ENCODE measurements at places on chromosomes 1 and 21.

GRCh38 chr1:160653620-160654016 is 6.8 kb upstream of the SLAMF1 start:
- no peak for DNase-seq

GRCh38 chr1:94543001-94543400 is 1.4 kb upstream of the F3 start:
- no peak for DNase-seq

DNA sequence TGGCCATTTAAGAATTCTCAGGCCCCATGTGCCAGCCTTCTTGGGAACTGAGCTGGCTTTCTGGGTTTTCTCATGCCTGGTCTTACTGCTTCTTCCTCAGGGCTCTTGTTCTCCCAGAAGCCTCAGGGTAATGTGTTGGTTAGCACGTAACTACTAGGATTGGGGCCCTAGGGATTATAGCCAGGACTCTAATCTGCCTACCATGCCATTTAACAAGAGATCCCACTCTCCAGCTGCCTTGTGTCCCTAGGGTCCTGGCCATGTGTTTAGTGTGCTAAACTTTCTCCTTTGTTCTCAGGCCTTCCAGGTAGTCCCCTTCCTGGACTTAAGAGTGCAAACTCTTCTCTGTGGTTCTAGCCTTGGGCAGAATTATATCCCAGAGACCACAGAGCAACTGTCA is 2.2 kb upstream of the SH3BGRL3 start:
- DNase-seq: no peak

- DNase-seq: no peak
These were observed 15.5 kb downstream of the NT5C1A start for GRCh38 chr1:39656391-39656790.

DNA sequence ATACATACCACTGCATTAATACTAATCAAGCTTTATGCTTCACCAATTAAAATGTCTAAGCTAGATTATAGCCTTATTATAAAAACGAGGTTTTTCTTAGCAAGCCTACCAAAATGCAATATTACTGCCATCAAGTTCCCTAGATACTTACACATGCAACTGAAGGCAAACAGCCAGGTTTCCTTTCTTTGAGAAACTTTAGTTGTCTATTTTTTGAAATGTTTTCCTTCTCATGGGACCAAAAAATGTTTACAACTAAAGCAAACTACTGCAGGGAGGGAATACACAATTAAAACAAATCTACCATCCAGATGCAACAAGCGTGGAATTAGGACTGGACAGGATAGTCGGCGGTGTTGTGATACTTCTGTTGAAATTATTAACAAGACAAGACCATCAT is 1.3 kb downstream of the ZNF644 start:
- no peak for DNase-seq

GRCh38 chr1:107538502-107538901 is 397.7 kb downstream of the NTNG1 start:
- no peak for DNase-seq

DNA sequence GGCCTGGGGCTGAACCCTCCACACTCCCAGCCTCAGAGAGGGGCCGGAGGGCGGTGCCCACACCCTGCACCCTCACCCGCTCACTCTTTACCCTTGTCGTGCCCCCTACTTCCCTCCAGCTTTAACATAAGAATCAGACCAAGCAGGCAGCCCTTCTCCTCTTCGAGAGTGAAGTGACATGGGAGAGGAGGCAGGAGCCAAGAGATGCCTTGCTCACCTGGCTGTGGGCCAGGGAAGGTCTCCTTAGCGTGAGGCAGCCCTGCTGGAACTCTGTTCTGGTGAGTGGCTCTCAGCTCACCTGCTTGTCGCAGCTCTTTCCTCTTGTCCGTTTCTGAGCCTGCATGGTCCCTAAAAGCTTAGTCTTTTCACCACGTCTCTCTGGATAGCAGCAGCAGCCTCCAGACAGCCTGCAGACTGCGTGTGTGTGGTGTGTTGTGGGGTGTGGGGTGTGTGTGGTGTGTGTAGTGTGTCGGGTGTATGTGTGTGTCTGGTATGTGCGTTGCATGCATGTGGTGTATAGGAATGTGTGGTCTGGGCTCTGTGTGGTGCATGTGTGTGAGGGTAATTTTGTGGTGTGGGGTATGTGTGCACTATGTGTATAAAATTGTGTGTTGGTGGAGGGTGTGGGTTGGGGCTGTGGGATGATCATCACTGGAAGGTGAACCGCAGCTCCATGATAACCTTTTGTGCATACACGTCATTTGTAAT is 86.7 kb downstream of the CCDC185 start:
- peak; percentile 48 for DNase-seq

DNA sequence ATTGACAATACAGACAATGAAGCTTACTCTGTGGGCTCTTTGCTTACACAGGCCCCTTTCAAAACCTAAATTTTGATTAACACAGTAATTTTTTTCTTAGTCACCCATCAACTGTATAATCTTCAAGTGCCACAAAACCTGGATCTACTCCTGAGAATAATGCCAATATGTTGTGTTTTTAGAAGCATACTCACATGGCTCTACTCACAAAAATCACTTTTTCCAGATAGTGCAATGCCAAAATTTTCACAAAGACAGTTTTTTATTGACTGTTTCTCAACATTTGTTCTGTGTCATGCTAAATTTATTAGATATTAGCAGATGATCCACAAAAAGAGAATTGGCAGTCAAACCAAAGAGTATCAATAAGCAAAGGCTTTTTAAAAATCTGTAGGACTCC is 493.7 kb upstream of the C1orf87 start:
- DNase-seq: no peak

DNA sequence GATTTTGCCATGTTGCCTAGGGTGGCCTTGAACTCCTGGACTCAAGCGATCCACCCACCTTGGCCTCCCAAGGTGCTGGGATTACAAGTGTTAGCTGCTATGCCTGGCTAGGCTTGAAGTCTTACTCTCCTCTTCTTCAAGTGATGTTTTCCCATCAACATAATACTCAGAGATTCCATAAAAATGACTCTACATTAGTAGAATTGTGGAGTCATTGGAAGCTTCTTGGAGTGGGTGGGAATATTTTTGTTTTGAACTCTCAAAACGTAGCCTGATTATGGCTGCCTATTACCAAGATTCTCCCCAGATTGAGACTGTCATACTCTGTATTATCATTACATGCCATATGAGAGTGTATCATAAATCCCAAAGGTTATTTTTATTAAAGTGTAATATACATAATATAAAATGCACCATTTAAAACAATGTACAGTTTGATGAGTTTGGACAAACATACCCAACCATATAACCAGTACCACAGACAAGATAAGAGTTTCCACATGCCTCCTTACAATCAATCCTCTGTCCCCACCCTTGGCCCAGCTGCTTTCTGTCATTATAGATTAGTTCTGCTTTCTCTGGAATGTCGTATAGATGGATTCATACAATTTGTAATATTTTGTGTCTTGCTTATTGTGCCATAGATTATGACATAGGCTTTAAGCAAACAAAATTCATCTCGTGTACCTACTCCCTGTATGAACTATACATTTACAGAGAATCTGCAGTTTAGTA is 8.0 kb upstream of the DNM3 start:
- DNase-seq: no peak

GRCh38 chr1:219185486-219186117 is 11.9 kb downstream of the LYPLAL1 start:
- DNase-seq: no peak

- no peak for DNase-seq
These were observed 21.6 kb downstream of the PLA2G2A start for GRCh38 chr1:19957779-19958178.

DNA sequence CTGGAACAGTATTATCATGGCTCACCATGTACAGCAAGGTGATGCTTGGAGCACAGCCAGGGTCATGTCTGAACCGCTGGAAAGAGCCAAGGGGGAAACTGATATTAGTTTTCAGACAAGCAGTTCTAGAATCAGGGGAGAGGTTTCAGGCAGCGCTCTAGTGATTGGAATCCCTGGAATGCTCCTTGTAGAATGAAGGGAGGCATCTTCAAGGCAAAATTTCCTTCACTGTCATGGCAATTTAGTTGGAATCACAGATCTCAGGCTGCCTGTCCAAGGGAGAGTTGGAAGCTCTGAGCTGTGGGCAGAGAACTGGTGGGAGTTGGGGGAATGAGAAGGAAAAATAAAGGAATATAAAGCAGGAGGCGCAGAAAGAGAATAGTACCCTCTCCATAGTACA is 737.1 kb downstream of the PTPRU start:
- DNase-seq: no peak

- DNase-seq: peak; percentile 31
These were observed 5.2 kb upstream of the C2CD2 start for GRCh38 chr21:41958886-41959563.

GRCh38 chr1:167178831-167179230 is 41.9 kb upstream of the POU2F1 start:
- DNase-seq: no peak

- no peak for DNase-seq
These were observed 144.0 kb upstream of the BACE2 start for GRCh38 chr21:41023936-41024335.

- no peak for DNase-seq
These were observed 386.9 kb upstream of the PROX1 start for GRCh38 chr1:213600879-213601278.

DNA sequence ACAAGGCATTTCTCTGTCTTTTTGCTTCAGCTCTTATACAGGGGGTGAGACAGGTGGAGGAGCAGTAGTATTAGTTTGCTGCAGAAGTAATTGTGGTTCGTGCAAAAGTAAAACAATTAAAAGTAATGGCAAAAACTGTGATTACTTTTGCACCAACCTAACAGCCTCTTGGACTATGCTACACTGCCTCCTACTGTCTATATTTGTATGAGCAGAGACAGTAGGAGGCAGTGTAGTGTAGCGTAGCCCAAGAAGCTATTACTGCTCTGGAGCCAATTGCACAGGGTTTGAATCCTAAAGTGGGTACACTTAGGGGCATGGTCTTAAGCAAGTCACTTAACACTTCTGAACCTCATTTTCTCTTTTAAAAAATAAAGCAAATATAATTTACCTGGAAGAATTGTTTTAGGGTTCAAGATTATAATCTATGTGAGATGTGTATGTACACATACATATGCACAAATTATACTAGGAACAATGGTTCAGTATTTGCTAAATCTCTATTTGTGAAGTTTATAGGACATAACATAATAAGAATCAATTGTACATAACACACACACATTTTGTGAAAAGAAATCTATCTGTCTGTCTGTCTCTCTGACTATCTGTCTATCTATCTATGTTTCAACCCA is 103.8 kb downstream of the BRINP3 start:
- DNase-seq: no peak

DNA sequence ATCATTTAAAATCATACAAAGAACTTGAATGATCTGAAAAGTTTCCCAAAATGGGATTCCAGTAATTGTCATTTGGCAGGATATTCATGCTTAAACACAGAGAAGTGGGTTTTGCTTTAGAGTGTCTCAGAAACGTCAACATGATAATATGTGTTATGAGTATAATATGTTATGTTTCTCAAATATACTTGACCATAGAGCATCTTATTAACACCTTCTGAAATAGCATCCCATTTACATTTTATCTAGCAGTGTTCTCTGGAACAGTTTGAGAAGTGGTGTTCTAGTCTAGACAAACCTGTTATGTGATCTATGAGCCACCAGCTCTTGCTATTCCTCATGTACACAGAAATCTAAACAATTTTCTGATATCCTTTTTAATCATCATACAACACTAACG is 588.8 kb upstream of the PBX1 start:
- no peak for DNase-seq
